GM23338 (cell line): ENCODE measurements at places on chromosomes 16 and 17. TPM values are rescaled to one million over a fixed set of nuclear protein-coding genes. Genes with fewer than 3 reads are reported as not detected.
A peak's percentile ranks its signal among the peaks of the same experiment; 100 is the strongest.

- H3K4me3 ChIP-seq = no peak overlapping the region
- peaks cover 60% of the 10 kb centered on the region for H3K4me1 ChIP-seq
- no peak for DNase-seq
- H3K27me3 ChIP-seq = no peaks in the 10 kb centered on the region
These were observed 94.9 kb downstream of the ANKRD11 start for GRCh38 chr16:89395150-89396142.

- H3K4me3 ChIP-seq = no peak overlapping the region
- no peak overlapping the region for H3K27ac ChIP-seq
- no peaks in the 10 kb centered on the region for H3K27me3 ChIP-seq
- DNase-seq = no peak
- peaks cover 8% of the 10 kb centered on the region for H3K4me1 ChIP-seq
These were observed 148.6 kb downstream of the SDK2 start for GRCh38 chr17:73495641-73496040.

DNA sequence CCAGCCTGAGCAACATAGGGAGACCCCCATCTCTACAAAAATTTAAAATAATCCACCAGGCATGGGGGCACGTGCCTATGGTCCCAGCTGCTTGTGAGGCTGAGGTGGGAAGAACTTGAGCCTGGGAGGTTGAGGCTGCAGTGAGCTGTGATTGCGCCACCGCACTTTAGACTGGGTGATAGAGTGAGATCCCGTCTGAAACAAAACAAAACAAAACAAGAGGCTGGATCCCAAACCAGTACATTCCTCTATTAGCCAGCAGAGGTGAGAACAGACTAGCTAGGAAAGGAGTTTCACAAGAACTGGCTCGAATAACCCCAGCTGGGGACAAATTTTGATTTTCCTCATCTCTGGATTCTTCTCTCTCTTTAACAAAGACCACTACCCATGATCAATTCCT lies 366.7 kb upstream of the ZFHX3 start:
- no peaks in the 10 kb centered on the region for H3K27me3 ChIP-seq
- no peak overlapping the region for H3K4me3 ChIP-seq
- no peaks in the 10 kb centered on the region for H3K36me3 ChIP-seq
- H3K4me1 ChIP-seq = no peaks in the 10 kb centered on the region

GRCh38 chr17:28055546-28056275 lies 13.2 kb downstream of the NLK start:
- no peak for DNase-seq
- H3K4me3 ChIP-seq = no peak overlapping the region
- H3K27ac ChIP-seq = peak overlapping the region; percentile 6; the same call in 1 of the 2 replicates
- no peaks in the 10 kb centered on the region for H3K27me3 ChIP-seq
- H3K4me1 ChIP-seq = peaks cover 79% of the 10 kb centered on the region

The FBRS gene
- total RNA-seq = 5.2 and 7.2 TPM in 2 replicates

DNA sequence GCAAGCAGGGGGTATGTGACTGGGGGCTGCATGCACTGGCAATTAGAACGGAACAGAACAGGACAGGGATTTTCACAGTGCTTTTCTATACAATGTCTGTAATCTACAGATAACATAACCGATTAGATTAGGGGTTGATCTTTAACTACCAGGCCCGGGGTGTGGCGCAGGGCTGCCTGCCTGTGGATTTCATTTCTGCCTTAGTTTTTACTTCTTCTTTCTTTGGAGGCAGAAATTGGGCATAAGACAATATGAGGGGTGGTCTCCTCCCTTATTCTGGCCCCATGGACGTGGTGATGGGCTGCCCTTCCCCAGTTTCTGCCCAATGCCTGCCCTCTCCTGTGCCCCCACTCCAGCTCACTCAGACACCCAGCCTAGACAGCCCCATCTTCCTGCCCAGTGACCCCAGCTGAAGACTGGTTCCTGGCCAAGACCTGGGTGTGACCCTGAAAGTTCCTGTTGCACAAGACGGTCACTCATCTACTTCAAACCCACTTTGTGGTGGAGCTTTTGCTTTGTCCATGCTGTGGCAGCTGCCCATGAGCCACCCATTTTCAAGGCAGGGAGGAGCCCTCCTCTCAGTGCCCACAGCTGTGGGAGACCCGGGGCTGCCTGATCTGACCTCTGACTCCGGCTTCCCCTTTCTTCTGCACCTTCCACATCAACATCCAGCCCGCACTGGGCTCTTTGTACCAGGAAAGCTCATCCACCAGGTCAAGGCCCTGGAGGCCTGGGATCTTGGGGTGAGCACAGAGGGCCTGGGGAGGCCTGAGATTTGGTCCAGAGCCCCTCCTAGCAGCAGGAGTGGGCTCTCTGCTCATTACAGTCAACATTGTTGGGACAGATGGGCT lies 18.6 kb downstream of the ALOX12B start:
- DNase-seq = no peak
- H3K27me3 ChIP-seq = peaks cover 98% of the 10 kb centered on the region
- no peak overlapping the region for H3K27ac ChIP-seq
- H3K4me3 ChIP-seq = no peak overlapping the region
- no peaks in the 10 kb centered on the region for H3K36me3 ChIP-seq
- peaks cover 11% of the 10 kb centered on the region; the same call in 1 of the 2 replicates for H3K4me1 ChIP-seq

DNA sequence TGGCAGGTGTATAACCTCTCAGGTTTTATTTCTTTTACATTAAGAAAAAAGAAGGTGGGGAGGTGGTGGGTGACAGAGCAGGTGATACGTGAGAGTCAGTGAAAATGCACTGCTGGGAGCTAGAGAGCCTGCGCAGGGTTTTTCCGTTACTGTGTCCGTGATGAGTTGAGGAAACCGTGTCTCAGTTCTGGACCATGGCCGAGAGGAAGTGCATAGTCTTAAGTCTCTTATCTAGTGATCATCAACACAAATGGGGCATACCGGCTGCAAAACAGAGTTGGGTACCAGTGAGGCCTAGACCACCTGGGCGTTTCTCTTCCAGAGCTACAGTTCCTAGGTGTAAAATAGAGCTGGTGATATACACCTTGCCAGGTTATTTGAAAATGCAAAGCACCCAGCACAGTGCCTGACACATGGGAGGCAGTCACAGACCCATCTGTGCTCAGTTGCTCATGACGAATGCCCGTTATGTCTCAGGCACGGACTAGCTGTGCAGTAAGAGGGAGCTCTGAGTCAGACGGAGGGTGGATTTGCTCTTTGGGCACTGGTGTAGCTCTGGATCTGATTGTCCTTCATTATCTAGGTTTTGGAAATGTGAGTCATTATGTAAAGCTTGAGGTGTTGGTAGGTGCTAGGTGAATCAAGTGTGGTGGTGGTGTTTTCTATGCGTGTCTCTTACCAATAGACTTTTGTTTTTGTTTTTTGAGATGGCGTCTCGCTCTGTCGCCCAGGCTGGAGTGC lies 60.9 kb downstream of the RPTOR start:
- DNase-seq = no peak
- peaks cover 14% of the 10 kb centered on the region for H3K4me1 ChIP-seq
- H3K27me3 ChIP-seq = no peaks in the 10 kb centered on the region
- no peak overlapping the region for H3K27ac ChIP-seq
- no peaks in the 10 kb centered on the region for H3K36me3 ChIP-seq

- DNase-seq = no peak
- no peak overlapping the region for H3K27ac ChIP-seq
- peaks cover 4% of the 10 kb centered on the region; the same call in 1 of the 2 replicates for H3K4me1 ChIP-seq
- no peak overlapping the region for H3K4me3 ChIP-seq
- no peaks in the 10 kb centered on the region for H3K27me3 ChIP-seq
- H3K36me3 ChIP-seq = no peaks in the 10 kb centered on the region
These were observed 80.6 kb downstream of the LMF1 start for GRCh38 chr16:890217-890616.

The RAI1 gene
- total RNA-seq = 0.87 and 2.1 TPM in 2 replicates

GRCh38 chr16:50088302-50088701 lies 22.5 kb downstream of the HEATR3 start:
- DNase-seq = no peak
- H3K27ac ChIP-seq = no peak overlapping the region
- H3K4me1 ChIP-seq = no peaks in the 10 kb centered on the region
- no peak overlapping the region for H3K4me3 ChIP-seq

GRCh38 chr16:12131755-12132154 lies 155.2 kb downstream of the SNX29 start:
- no peak for DNase-seq
- no peaks in the 10 kb centered on the region for H3K4me1 ChIP-seq
- H3K27ac ChIP-seq = no peak overlapping the region
- H3K4me3 ChIP-seq = no peak overlapping the region
- H3K36me3 ChIP-seq = no peaks in the 10 kb centered on the region

- DNase-seq = peak; percentile 85
- no peaks in the 10 kb centered on the region for H3K27me3 ChIP-seq
- peak overlapping the region; percentile 76 for H3K27ac ChIP-seq
- H3K36me3 ChIP-seq = peaks cover 78% of the 10 kb centered on the region
These were observed 14.3 kb downstream of the KPNB1 start for GRCh38 chr17:47663912-47664623.
